ENCODE measurements at places on chromosomes 2 and 18.

GRCh38 chr2:216490061-216490460, 8.6 kb upstream of the RPL37A start:
- DNase-seq, result no peak

DNA sequence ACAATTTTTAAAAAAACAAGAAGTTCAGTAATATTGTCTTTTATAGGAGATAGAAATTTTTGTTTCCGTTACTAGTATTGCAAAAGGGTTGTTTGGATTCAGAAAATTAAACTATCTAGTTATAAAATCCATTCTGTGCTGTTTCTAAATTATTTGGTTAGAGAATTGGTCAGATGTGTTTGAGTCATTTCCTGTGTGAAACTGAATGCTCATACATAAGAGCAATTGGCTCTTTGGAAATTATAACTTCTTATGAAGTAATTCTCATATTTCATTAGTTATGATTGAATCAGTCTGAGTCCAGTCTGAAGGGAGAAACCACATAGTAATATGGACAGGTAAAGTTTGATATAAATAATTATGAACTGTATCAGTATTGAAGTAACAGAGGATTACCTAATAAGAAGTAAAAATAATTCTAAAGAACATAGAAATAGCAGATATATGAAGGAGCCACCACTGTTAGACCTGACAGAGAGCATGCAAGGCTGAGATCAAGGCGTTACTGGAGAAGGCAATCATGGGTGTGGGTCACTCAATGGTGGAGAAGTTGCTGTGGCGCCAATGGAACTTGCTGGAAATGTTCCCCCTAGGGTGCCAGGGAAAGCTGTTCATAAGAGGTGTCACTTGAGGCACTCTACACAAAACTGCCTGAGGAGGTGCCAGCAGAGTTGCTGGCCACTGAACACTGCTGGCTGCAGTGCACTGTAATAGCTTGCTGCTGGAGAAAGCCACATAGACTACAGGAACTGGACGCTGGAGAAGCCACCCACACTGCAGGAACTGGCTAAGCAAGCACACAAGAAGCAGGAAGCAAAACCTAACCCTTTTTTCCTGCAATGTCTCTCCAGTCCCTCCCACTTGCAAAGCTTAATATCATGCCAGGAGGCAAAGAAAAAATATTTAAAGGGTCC, 18.0 kb upstream of the FAP start:
- peak; percentile 67 for DNase-seq

GRCh38 chr18:58581265-58581664, 47.6 kb downstream of the ALPK2 start:
- DNase-seq, result no peak

GRCh38 chr2:72012886-72013574, 134.6 kb downstream of the CYP26B1 start:
- DNase-seq, result no peak

DNA sequence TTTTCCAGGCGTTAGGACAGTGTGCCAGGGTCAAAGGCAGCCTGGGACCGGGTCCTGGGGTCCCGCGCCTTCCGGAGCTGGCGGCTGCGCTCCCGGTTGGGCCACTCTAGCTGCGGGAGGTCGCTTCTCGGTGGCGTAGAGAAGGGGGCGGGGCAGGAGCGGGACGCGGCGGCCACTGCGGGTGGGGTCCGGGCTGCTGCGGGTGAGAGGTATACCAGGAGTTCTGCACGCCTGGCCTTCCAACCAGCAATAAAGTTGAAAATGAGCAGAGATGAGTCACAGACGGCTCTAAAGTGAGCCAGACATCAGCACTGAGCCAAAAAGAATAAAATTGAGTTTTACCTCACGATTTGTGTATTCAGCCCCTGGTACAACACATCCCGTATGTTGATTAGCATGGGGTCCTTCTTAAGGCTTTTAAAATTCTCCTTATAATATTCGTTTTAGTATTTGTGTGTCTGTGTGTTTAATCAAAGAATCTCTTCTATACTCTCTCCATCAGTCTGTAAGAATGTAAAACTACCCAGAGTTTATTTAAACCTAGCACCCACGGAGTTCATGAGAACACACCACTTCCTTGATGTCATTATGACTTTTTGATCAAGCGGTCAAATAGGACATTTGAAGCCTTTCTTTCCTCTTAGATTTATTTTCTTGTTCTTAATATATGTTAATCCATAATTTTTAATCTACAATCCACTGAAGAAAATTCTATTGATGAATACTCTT, at the start of gene C1GALT1C1L:
Gene C1GALT1C1L (minus strand): TSS at position 108 of the 729 bp plus-strand sequence. CDS start 107 bp downstream, at position 1.
- peak; percentile 66 for DNase-seq

GRCh38 chr2:241037498-241037897, 39.1 kb downstream of the SNED1 start:
- no peak for DNase-seq

- DNase-seq, result no peak
Observed at GRCh38 chr2:83186105-83186760, 1272.8 kb downstream of the SUCLG1 start.

GRCh38 chr2:60324536-60324935, 228.9 kb downstream of the BCL11A start:
- no peak for DNase-seq

DNA sequence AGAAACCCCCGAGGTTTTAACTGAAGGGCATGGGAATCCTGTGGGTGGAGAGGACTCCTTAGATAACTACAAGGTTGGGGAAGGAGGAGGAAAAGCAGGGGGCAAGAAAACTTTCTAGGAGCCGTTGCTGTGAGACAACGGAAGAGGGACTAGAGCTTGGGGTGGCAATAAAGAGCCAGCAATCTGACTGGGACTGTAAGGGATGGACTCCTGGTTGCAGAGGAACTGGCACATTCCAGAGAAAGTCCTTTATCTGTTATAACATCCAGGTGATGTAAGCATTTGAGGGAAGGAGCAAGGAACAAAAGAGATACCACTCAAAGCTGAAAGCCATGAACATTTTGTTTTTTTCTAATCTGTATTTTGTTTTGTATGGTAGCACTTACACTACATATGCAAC, 16.4 kb downstream of the CDCA7 start:
- DNase-seq, result no peak

- DNase-seq, result no peak
Observed at GRCh38 chr2:135817951-135818350, 19.0 kb downstream of the LCT start.

DNA sequence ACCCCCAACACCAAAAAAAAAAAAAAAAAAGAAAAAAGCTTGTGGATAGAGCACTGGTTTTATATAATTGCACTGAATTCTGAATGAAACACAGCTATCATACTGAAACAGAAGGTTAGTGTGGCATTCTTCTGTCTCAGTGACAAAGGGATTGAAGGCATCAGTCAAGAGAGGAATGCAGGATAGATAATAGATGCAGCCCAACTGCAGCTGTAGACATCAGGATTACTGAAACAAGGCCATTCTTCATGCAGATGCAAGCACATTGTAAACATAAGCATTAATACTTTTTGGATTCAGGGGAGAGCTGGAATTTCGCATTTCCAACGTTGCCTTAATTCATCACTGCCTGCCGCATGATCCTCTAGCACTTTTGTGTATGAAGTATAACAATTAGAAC, 897.4 kb upstream of the KLHL29 start:
- no peak for DNase-seq

- DNase-seq, result no peak
Observed at GRCh38 chr2:83196225-83196624, 1262.9 kb downstream of the SUCLG1 start.

Measured in right forelimb (tissue), 1 donor.